ENCODE measurements at places on chromosomes 13 and 19. TPM values are rescaled to one million over a fixed set of nuclear protein-coding genes. Genes with fewer than 3 reads are reported as not detected.

The GRIK5 gene
- 2.4 TPM for polyA plus RNA-seq

The SUPT20H gene
- 59.0 TPM for polyA plus RNA-seq

The CYSLTR2 gene
- polyA plus RNA-seq = 0.12 TPM

The LNX2 gene
- polyA plus RNA-seq = 4.6 TPM

The IGFL1 gene
- polyA plus RNA-seq = not detected

The ODAD3 gene
- 4.2 TPM for polyA plus RNA-seq

The TUBB4A gene
- polyA plus RNA-seq = 2.3 TPM

The SOX1 gene
- polyA plus RNA-seq = not detected

The PCDH20 gene
- polyA plus RNA-seq = not detected

The B3GNT8 gene
- polyA plus RNA-seq = not detected

The GNG8 gene
- not detected for polyA plus RNA-seq

The HSPB6 gene
- polyA plus RNA-seq = 0.10 TPM

The ZNF534 gene
- not detected for polyA plus RNA-seq

The CYP2A6 gene
- polyA plus RNA-seq = not detected

The URAD gene
- not detected for polyA plus RNA-seq

The TTC9B gene
- polyA plus RNA-seq = 0.30 TPM

The POLD1 gene
- 28.6 TPM for polyA plus RNA-seq

The DUS3L gene
- 45.2 TPM for polyA plus RNA-seq

The IFNL1 gene
- polyA plus RNA-seq = not detected

The SHISA2 gene
- not detected for polyA plus RNA-seq

The AMER2 gene
- not detected for polyA plus RNA-seq

The ZNF729 gene
- not detected for polyA plus RNA-seq

The APC2 gene
- 1.8 TPM for polyA plus RNA-seq

The GIPR gene
- polyA plus RNA-seq = 1.4 TPM

The NCAN gene
- polyA plus RNA-seq = 0.03 TPM

The MAST1 gene
- 9.7 TPM for polyA plus RNA-seq

The NTF4 gene
- 1.6 TPM for polyA plus RNA-seq

The PBX4 gene
- polyA plus RNA-seq = 6.4 TPM

The ZNF837 gene
- 1.6 TPM for polyA plus RNA-seq

The MAMSTR gene
- polyA plus RNA-seq = 1.1 TPM

The MBD3L2 gene
- polyA plus RNA-seq = 0.12 TPM

The ABCA7 gene
- 8.3 TPM for polyA plus RNA-seq

The RASIP1 gene
- polyA plus RNA-seq = 0.41 TPM

The KLK15 gene
- polyA plus RNA-seq = not detected

The PCDH8 gene
- not detected for polyA plus RNA-seq

The ARHGAP35 gene
- polyA plus RNA-seq = 25.1 TPM

The ZNF211 gene
- polyA plus RNA-seq = 10.7 TPM

The PRTN3 gene
- not detected for polyA plus RNA-seq

The GZMM gene
- polyA plus RNA-seq = not detected

The NALCN gene
- polyA plus RNA-seq = 4.5 TPM

The PTOV1 gene
- polyA plus RNA-seq = 56.1 TPM

The ZNF440 gene
- polyA plus RNA-seq = 2.0 TPM

The ZNF345 gene
- 2.4 TPM for polyA plus RNA-seq

The NLRP5 gene
- not detected for polyA plus RNA-seq

The ZNF536 gene
- 0.57 TPM for polyA plus RNA-seq

The ZSCAN1 gene
- not detected for polyA plus RNA-seq

The TNFSF9 gene
- polyA plus RNA-seq = 9.9 TPM

The GPR183 gene
- polyA plus RNA-seq = 0.07 TPM

The ERICH6B gene
- not detected for polyA plus RNA-seq

The ZNF221 gene
- 1.7 TPM for polyA plus RNA-seq

The SMAD9 gene
- 3.1 TPM for polyA plus RNA-seq

The PTGIR gene
- polyA plus RNA-seq = 2.5 TPM

The ZNF583 gene
- polyA plus RNA-seq = 1.9 TPM

The PEG3 gene
- 0.12 TPM for polyA plus RNA-seq

The AKAP8L gene
- polyA plus RNA-seq = 46.1 TPM

The CGB7 gene
- polyA plus RNA-seq = 2.1 TPM

The ZNF260 gene
- polyA plus RNA-seq = 4.7 TPM
